Liver (tissue), 10 donors: ENCODE measurements at places on chromosomes 2 and 18. TPM values are rescaled to one million over a fixed set of nuclear protein-coding genes. Genes with fewer than 3 reads are reported as not detected.

- H3K4me3 ChIP-seq, result no peak overlapping the region
- no peak overlapping the region for H3K27ac ChIP-seq
- peaks cover 50% of the 10 kb centered on the region for H3K36me3 ChIP-seq
- DNase-seq, result no peak
Observed at GRCh38 chr2:135762022-135762421, 20.4 kb downstream of the UBXN4 start.

- H3K4me3 ChIP-seq, result no peak overlapping the region
- H3K27me3 ChIP-seq, result no peaks in the 10 kb centered on the region
- H3K36me3 ChIP-seq, result peaks cover 5% of the 10 kb centered on the region
- H3K4me1 ChIP-seq, result peaks cover 36% of the 10 kb centered on the region
- no peak for DNase-seq
- peak overlapping the region; percentile 98 for H3K27ac ChIP-seq
Observed at GRCh38 chr2:86624267-86624547, 542 bp upstream of the RNF103 start.

Gene SLC19A3
- total RNA-seq, result 12.4 TPM

GRCh38 chr2:180360283-180360618 is 353.2 kb upstream of the CWC22 start:
- H3K27me3 ChIP-seq, result no peaks in the 10 kb centered on the region
- H3K27ac ChIP-seq, result no peak overlapping the region

GRCh38 chr2:124211461-124211860 is 186.4 kb downstream of the CNTNAP5 start:
- no peaks in the 10 kb centered on the region for H3K36me3 ChIP-seq
- DNase-seq, result no peak
- no peaks in the 10 kb centered on the region for H3K4me1 ChIP-seq
- no peak overlapping the region for H3K4me3 ChIP-seq
- H3K27me3 ChIP-seq, result no peaks in the 10 kb centered on the region
- H3K27ac ChIP-seq, result no peak overlapping the region

DNA sequence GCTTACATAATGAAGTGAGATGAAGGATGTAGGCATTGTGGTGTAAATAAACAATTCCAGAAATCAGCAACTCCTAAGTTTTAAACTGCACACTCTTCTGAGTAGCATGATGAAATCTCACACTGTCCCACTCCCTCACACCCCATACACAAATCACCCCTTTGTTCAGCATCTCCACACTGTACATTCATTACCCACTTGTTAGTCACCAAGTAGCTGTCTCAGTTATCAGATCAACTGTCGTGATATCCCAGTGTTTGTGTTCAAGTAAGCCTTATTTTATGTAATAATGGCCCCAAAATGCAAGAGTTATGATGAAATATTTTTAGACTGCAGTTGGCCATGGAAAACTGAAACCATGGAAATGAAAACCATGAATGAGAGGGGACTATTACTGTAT is 135.7 kb downstream of the GRB14 start:
- DNase-seq, result no peak
- no peak overlapping the region for H3K27ac ChIP-seq
- no peaks in the 10 kb centered on the region for H3K36me3 ChIP-seq

GRCh38 chr2:238507836-238508235 is 81.1 kb downstream of the ASB1 start:
- H3K36me3 ChIP-seq, result no peaks in the 10 kb centered on the region
- no peaks in the 10 kb centered on the region for H3K27me3 ChIP-seq

Gene GFPT1
- 42.6 TPM for total RNA-seq

Gene COL4A3
- 0.05 TPM for total RNA-seq

Gene CFC1B
- total RNA-seq, result not detected

DNA sequence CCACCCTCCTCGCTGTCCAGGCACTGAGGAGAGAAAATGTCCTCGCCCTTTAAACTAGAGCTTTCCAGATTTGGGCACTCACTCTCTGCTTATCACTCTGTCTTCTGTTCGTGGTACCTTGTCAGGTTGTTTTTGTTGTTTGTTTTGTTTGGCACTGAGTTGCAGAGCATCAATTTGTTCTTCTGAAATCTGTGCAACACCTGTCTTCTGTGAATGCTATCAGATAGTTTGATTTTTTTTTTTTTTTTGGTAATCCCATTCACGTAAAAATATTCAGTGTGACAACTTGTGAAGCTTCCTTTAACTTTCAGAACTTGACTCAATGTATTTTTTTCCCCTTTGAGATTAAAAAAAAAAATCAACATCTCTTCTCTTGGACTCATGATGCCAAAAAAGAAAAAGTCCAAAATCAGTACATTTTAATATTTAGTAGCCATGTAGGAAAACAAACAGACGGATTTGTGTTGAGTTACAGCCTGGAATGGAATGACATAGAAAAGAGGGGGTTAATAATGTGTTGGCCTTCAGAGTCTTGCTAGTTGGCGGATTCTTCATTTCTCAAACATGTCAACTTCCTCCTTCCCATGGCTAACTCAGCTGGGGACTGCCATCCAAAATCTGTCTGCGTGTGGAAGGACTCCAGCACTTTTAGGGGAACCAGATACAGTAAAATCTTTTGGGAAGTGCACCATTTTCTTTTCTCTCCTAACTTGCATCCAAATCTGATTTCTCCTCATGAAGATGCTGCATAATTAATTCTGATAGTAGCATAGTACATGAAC is 1.6 kb downstream of the TMEM178A start:
- no peak overlapping the region for H3K4me3 ChIP-seq
- no peaks in the 10 kb centered on the region for H3K36me3 ChIP-seq
- peaks cover 6% of the 10 kb centered on the region for H3K4me1 ChIP-seq

Gene REEP1
- total RNA-seq, result 1.7 TPM

Gene SUMO1
- 42.7 TPM for total RNA-seq

Gene LRATD1
- 3.4 TPM for total RNA-seq

GRCh38 chr2:40343902-40344301 is 108.0 kb downstream of the SLC8A1 start:
- H3K36me3 ChIP-seq, result no peaks in the 10 kb centered on the region
- H3K27me3 ChIP-seq, result no peaks in the 10 kb centered on the region
- no peak overlapping the region for H3K4me3 ChIP-seq
- H3K27ac ChIP-seq, result no peak overlapping the region
- DNase-seq, result no peak

Gene IL1F10
- total RNA-seq, result not detected

Gene UGT1A5
- 1.6 TPM for total RNA-seq

DNA sequence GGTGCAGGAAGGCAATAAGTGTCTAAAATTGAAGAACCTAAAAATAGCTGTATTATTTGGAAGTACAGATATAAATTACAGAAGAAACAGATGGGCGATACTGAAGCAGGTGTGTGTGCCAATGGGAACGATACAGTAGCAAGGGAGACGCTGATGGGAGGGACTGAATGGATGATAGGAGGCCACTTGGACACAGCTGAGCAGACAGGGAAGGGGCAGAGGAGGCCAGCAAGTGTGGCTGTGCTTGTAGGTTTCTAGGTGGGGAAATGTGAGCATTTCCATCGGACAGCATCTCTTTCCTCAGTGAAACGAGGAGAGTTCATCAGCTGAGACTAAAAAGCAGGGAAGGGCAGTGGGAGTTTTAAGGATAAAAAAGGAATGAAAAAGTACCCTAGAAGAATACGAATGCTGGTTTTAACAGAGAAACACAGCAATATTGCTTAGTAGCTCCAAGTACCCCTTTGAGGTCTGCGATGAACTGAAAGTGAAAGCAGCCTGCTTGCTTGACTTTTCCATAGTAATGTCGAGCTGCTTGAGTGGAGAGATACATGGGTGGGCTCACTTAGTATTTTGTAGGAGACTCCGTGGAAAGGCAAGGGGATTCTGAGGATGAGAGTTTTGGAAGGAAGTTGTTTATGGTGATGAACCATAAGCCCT is 91.7 kb upstream of the EPC2 start:
- no peaks in the 10 kb centered on the region for H3K27me3 ChIP-seq
- peaks cover 5% of the 10 kb centered on the region for H3K4me1 ChIP-seq
- H3K36me3 ChIP-seq, result no peaks in the 10 kb centered on the region
- no peak overlapping the region for H3K27ac ChIP-seq
- H3K4me3 ChIP-seq, result peak overlapping the region; percentile 70
- no peak for DNase-seq

- H3K36me3 ChIP-seq, result no peaks in the 10 kb centered on the region
- no peaks in the 10 kb centered on the region for H3K27me3 ChIP-seq
- H3K4me1 ChIP-seq, result no peaks in the 10 kb centered on the region
- no peak overlapping the region for H3K4me3 ChIP-seq
- no peak overlapping the region for H3K27ac ChIP-seq
Observed at GRCh38 chr2:12326449-12327190, 390.1 kb upstream of the TRIB2 start.

GRCh38 chr2:49049161-49049560 is 105.2 kb downstream of the FSHR start:
- H3K4me3 ChIP-seq, result no peak overlapping the region
- H3K27me3 ChIP-seq, result no peaks in the 10 kb centered on the region
- no peak overlapping the region for H3K27ac ChIP-seq
- DNase-seq, result no peak
- H3K4me1 ChIP-seq, result no peaks in the 10 kb centered on the region

GRCh38 chr2:45922577-45922988 is 271.1 kb downstream of the PRKCE start:
- peaks cover 4% of the 10 kb centered on the region for H3K4me1 ChIP-seq
- H3K4me3 ChIP-seq, result no peak overlapping the region
- no peaks in the 10 kb centered on the region for H3K27me3 ChIP-seq
- H3K27ac ChIP-seq, result no peak overlapping the region
- no peak for DNase-seq

Gene RAB11FIP5
- 2.8 TPM for total RNA-seq

GRCh38 chr2:218536804-218537494 is 31.2 kb downstream of the USP37 start:
- DNase-seq, result no peak
- H3K27ac ChIP-seq, result peak overlapping the region; percentile 66
- H3K27me3 ChIP-seq, result no peaks in the 10 kb centered on the region
- no peaks in the 10 kb centered on the region for H3K4me1 ChIP-seq
- H3K36me3 ChIP-seq, result peaks cover 4% of the 10 kb centered on the region

DNA sequence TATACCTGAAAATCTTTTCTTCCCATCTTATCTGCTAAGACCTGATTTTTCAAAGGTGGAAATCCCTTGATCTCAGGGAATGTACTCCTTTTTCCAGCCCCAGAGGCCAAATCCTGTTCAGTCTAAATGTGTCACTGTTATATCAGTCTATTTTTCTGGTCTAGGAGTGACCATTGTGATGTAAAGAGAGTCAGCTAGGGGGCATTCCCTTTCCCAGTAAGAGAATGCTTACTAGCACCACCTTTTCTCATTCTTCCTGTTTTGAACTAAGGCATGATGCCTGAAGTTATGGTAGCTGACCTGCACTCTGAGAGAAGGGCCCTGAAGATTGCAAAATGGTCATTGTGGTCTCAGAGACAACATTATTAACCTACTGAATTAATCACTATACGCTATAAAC is 124.1 kb upstream of the XIRP2 start:
- no peaks in the 10 kb centered on the region for H3K27me3 ChIP-seq
- H3K27ac ChIP-seq, result no peak overlapping the region
- H3K36me3 ChIP-seq, result no peaks in the 10 kb centered on the region
- H3K4me1 ChIP-seq, result no peaks in the 10 kb centered on the region
- H3K4me3 ChIP-seq, result no peak overlapping the region
- no peak for DNase-seq

GRCh38 chr2:149559341-149560068 is 28.1 kb downstream of the MMADHC start:
- H3K27me3 ChIP-seq, result no peaks in the 10 kb centered on the region
- no peaks in the 10 kb centered on the region for H3K36me3 ChIP-seq
- H3K27ac ChIP-seq, result no peak overlapping the region

Gene PFN4
- 0.51 TPM for total RNA-seq

DNA sequence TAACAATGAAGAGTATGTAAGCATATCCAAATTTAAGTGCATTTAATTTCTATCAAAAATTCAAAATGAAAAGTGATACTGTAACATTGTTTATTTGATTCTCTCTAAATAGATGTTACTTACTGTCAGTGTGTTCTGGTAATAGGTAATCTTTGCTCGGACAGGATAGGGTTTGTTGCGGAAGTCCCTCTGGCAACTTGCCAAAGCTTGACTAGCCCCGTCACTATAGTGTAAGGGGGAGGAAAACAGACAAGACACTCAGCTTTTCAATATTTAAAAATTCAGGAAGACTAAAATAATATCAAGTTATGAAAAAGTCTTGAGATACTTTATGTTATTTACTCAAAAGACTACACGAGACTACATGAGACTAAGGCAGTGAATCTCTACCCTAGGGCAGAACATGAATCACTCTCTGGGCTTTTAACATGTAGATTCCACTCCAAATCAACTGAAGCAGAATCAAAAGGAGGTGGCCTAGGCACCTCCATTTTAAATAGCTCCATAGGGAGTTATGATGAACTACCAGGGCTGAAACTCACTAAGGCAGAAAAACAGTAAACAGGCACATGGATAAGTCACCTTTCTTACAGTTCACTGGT is 5.9 kb downstream of the LMAN1 start:
- no peak overlapping the region for H3K27ac ChIP-seq
- no peak overlapping the region for H3K4me3 ChIP-seq
- H3K4me1 ChIP-seq, result peaks cover 6% of the 10 kb centered on the region
- no peaks in the 10 kb centered on the region for H3K27me3 ChIP-seq
- H3K36me3 ChIP-seq, result peaks cover 69% of the 10 kb centered on the region

- H3K36me3 ChIP-seq, result no peaks in the 10 kb centered on the region
- no peak overlapping the region for H3K4me3 ChIP-seq
- no peak overlapping the region for H3K27ac ChIP-seq
- DNase-seq, result no peak
Observed at GRCh38 chr18:14969500-14969899, 221.5 kb downstream of the ANKRD30B start.

DNA sequence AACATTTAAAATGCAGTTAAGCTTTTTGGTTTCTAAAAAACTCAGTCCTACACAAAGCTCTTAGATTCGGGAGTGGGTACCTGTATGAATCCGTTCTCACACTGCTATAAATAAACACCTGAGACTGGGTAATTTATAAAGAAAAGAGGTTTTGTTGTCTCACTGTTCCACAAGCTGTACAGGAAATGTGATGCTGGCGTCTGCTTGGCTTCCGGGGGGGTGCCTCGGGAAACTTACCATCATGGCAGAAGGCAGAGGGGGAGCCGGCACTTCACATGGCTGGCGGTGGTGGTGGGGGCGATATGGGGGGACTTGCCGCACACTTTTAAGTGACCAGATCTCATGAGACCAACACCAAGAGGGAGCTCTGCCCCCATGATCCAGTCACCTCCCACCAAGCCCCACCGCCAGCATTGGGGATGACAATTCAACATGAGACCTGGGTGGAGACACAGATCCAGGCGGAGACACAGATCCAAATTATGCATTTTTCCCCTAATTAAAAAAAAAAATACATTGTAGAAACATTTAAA is 222.5 kb downstream of the GBX2 start:
- H3K4me3 ChIP-seq, result no peak overlapping the region
- H3K27ac ChIP-seq, result no peak overlapping the region
- H3K4me1 ChIP-seq, result no peaks in the 10 kb centered on the region
- DNase-seq, result no peak

Gene CYP26B1
- total RNA-seq, result 0.47 TPM

GRCh38 chr2:218701806-218702205 is 8.8 kb upstream of the TTLL4 start:
- H3K36me3 ChIP-seq, result no peaks in the 10 kb centered on the region
- no peak for DNase-seq
- no peak overlapping the region for H3K27ac ChIP-seq
